ENCODE measurements at places on chromosomes 13 and 19.

DNA sequence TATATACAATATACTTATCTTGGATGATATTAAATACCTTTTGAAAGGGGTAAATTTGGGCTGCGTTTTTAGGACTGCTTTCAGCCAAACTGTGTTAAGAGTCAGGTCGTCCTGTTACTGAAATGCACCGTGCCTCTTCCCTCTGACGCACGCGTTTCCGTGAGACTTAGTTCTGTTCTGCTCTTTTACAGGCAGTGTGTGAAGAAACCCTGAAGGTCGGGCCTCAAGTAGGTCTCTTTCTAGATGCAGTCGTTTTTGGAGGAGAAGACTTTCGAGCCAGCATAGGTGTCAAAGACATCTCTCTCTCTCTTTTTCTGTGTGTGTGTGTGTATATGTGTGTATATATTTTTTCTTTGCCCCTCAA, 107.0 kb downstream of the ZIC5 start:
- DNase-seq: no peak

- no peak for DNase-seq
These were observed 37.3 kb downstream of the NFIC start for GRCh38 chr19:3403489-3404323.

DNA sequence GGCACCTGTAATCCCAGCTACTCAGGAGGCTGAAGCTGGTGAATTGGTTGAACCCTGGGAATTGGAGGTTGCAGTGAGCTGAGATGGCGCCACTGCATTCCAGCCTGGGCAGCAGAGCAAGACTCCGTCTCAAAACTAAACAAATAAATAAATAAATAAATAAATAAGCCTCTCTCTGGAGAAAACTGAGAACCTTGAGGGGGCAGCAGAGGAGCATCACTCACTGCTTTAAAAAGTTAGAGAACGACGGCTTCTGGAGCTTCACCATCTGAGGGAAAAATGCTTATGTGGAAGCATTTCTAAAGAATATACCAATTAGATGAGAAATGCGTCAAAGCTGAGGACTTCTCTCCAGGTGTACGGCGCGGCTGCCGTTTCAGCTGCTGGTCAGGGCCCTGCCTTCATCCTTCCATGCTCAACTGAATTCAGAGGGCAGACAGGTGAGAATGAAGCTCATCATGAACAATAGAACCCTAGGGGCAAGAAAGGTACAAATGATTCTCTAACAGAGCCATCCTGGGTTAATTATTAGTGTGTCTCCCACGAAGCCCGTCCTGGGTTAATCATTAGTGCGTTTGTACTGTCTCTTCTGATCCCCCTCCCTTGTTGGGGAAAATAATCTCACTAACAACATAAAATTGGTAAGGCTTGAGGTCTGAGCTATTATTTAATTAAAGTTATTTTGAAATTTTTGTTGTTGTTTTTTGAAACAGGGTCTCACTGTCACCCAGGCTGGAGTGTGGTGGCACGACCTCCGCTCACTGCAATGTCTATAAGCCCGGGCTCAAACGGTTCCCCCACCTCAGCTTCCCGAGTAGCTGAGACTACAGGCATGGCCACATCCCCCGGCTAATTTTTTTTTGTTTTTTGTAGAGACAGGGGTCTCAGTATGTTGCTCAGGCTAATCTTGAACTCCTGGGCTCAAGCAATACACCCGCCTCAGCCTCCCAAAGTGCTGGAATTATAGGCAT, 80.1 kb downstream of the IPO5 start:
- DNase-seq: no peak

DNA sequence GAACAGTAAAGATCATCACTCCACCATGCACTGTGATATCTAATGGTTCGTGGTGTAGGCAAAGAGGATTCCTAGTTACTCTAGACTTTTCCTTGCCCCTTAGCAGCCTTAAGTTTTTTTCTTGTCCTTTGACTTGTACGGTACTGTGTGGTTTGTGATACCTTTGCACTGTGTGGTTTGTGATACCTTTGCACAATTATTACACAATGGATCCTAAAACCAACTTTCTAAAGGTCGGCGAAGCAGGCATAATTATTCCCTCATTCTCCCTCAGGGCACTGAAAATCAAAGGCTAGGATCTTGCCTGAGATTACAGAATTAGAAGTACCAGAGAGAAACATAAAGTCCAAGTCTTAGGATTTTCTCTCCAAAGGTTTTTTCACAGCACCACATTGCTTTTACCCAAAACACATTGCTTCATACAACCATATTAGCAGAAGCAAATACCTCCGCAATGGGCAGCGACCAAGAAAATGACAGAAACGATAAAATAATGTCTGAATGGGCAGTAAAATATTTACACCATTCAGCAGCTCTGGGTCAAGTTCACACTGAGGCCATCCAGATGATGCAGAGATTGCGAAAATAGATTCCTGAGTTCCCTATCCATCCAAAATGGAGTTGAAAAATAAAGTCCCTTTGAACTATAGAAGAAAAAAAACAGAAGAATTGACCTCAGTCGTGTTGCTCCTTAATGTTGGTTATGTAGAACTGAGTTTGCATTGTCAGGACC, 106.4 kb downstream of the FGF14 start:
- DNase-seq: no peak

DNA sequence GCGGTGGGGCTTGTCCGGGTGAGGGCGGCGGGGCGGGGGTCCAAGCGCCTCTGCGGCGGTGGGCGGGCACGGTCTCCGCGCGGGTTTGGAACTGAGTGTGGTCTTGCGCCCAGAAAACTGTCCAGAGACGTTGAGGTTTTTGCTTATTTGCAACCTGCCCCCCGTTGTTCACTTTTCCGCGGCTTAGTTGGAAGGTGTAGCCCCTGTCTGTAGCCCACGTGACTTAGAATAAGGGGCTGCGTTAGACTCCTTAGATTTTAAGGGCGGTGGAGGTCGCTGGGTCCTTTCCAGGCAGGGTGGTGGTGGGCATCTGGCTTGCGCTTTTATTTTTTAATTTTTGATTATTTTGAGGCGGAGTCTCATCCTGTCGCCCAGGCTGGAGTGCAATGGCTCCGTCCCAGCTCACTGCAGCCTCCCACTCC, 748 bp downstream of the RPS15 start:
- no peak for DNase-seq
